ENCODE measurements at places on chromosomes 3 and 15. TPM values are rescaled to one million over a fixed set of nuclear protein-coding genes. Genes with fewer than 3 reads are reported as not detected.

Gene ADAMTS7
- 1.3 TPM for total RNA-seq

Gene FSIP1
- 0.63 TPM for total RNA-seq

Gene LRRC34
- 9.6 TPM for total RNA-seq

Gene NDN
- not detected for total RNA-seq

Gene SMCO1
- not detected for total RNA-seq

Gene FANCD2OS
- not detected for total RNA-seq

Gene COX17
- total RNA-seq = 57.6 TPM

Gene CORO2B
- 0.53 TPM for total RNA-seq

Gene GPR160
- total RNA-seq = 11.1 TPM

Gene DNAH12
- total RNA-seq = 0.22 TPM

Gene CCDC54
- total RNA-seq = not detected

Gene PTH1R
- not detected for total RNA-seq

Gene TMC3
- total RNA-seq = not detected

Gene OXSM
- total RNA-seq = 13.8 TPM

Gene FBLN2
- total RNA-seq = 1.8 TPM

Gene IL16
- total RNA-seq = 0.65 TPM

Gene VEPH1
- 4.0 TPM for total RNA-seq

Gene RETNLB
- not detected for total RNA-seq

Gene PRR20G
- total RNA-seq = not detected

Gene EFCC1
- 0.24 TPM for total RNA-seq

Gene SSUH2
- total RNA-seq = 6.1 TPM

Gene ZBTB38
- total RNA-seq = 21.8 TPM

Gene TXNRD3
- total RNA-seq = 22.5 TPM

Gene PP2D1
- total RNA-seq = not detected

Gene GABPB1
- total RNA-seq = 21.7 TPM

Gene GOLGA8O
- total RNA-seq = 0.28 TPM

Gene ACOX2
- total RNA-seq = 2.8 TPM

Gene HTR3E
- not detected for total RNA-seq

Gene CAMK2N2
- 2.6 TPM for total RNA-seq

Gene CNOT10
- total RNA-seq = 43.7 TPM

Gene KNG1
- not detected for total RNA-seq

Gene DUT
- total RNA-seq = 169 TPM

Gene C15orf39
- 41.3 TPM for total RNA-seq

Gene GP5
- not detected for total RNA-seq

Gene CCDC39
- not detected for total RNA-seq

Gene FOXB1
- total RNA-seq = 2.2 TPM

Gene LMOD3
- not detected for total RNA-seq

Gene GRAMD1C
- 14.7 TPM for total RNA-seq
